Renal cortical epithelial cell (primary cell): ENCODE measurements at places on chromosomes 16 and 17.
A peak's percentile ranks its signal among the peaks of the same experiment; 100 is the strongest.

DNA sequence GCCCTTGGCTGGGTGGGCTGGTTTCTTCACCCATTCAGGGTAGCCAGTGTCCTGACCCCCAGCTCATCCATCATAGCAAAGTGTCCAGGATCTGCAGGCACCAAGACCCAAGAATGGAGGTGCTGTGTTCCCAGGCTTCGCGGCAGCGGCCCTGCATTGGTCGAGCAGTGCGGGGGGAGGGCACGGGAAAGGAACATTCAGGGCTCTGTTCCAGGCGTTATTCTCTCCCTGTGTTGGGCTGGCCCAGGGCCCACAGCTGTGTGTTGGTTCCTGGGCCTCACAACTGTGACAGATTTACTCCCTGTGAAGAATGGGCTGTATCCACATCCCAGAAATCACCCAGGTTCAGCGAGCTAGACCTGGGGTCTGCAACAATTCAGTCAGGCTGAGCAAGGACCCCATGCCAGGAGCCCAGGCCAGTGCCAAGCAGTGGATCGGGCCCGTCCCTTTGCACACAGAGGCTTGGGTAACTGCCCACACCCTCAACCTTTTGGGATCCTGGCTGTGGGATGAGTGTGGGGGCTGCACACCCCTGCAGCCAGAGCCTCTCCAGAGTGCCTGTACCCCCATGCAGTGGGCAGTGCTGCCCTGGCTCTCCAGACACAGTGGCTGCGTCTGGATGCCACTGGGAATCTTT, 10.0 kb downstream of the GPT2 start:
- no peak for DNase-seq

GRCh38 chr17:72590882-72591281, 470.1 kb downstream of the SOX9 start:
- DNase-seq: no peak

GRCh38 chr17:79622776-79623175, 11.9 kb upstream of the RBFOX3 start:
- no peak for DNase-seq

DNA sequence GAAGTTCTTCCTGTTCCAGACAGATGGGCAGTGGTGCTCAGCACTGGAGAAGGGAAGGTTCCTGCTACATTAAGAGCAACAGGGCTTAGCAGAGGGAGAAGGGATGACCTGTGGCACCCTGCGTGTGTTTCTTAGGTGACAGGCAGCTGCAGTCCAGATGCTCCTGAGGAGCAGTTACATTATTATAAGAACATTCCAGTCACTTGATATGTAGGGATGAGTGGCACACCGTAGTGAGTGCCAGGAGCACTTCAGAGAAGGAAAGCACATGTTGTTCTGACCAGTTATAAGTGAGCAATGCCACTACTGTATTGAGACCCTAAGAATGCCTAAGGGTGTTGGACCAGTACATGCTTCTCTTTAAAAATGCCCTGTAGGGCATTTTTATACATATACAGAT, 39.9 kb upstream of the MRC2 start:
- no peak for DNase-seq

- no peak for DNase-seq
These were observed 63.9 kb downstream of the NUP88 start for GRCh38 chr17:5355421-5356129.

DNA sequence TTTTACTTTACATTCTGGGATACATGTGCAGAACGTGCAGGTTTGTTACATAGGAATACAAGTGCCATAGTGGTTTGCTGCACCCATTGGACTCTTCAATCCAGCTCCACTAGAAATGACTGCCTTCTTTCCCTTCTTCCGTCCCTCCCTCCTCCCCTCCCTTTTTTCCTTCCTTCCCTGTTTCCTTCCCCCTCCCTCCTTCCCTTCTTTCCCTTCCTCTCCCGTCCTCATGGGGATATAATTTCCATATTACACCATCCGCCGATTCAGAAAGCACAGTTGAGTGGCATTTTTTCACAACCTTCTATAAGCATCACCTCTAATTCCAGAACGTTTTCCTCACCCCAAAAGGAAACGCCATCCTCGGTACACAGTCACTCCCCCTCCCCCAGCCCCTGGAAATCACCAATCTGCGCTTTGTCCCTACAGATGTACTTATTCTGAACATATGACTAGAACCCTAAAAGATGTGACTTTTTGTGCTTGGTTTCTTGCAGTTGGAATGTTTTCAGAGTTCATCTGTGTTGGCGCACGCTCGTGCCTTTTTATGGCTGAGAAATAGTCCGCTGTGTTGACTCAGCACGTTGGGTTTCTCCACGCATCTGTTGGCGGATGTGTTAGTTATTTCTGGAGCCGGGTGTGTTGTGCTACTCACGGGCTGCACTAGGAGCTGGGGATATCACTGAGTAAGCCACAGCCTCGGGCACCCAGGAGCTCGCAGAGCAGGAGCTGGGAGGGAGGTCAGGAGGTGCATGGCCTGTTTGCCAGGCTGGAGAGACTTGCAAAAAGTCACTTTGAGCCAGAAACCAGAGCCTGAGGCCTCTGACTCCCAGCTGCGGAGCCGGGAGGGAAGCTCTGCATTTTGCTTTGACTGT, 336.4 kb downstream of the SEC14L1 start:
- peak; percentile 93 for DNase-seq

- no peak for DNase-seq
These were observed 96.3 kb downstream of the TMEM114 start for GRCh38 chr16:8493972-8494371.

- no peak for DNase-seq
These were observed 255.3 kb upstream of the PMFBP1 start for GRCh38 chr16:72427051-72427782.

DNA sequence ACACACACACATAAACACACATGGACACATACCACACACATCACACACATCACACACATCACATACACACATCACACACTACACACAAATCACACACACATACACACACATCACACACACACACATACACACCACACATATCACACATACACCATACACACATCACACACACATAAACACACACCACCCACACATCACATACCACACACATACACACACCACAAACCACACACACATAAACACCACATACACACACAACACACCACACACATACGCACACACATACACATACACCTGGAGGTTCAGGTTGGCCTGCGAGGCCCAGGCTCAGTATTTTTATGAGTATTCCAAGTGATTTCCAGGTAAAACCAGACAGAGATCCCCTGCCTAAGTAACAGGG, 279.5 kb downstream of the FOXL1 start:
- no peak for DNase-seq
